Kidney tubule cell (primary cell): ENCODE measurements at places on chromosomes 4 and X.

DNA sequence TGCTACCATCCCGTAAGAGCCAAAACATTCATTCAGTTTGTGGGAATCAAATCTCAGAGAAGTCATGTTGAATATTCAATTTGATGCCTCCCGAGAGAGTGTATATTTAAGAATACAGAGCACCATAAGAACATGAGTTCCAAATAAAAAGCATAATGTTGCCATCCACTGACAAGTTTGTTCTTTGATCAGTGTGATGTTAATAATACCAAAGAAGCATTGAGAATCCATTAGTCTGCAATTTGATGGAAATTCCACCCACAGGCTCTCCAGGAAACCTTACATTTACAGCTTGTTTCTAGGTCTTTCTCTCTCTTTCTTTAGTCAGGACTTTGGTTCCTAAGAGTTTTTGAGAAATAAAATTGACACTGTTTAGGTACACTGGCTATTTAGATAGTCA is 200.6 kb upstream of the SFRP2 start:
- no peak for DNase-seq

GRCh38 chr4:93879919-93880318 is 51.4 kb downstream of the ATOH1 start:
- DNase-seq: no peak

DNA sequence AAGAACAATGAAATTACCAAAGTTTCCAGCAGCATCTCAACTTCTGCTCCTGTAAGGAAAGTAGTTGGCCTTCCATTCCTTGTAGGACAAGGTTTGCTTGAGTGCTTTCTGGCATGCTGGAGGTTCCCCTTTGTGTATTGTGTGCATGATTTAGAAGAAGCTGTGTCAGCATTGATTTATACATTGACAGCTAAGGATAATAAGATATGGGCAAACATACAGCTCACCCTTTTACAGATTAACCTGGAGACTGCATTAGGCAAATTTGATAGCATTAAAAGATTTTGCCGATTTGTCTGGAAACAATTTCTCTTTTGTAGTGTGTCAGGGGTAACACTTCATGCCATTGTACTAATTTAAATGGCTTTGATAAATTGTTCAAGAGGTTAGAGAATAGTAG is 221.8 kb upstream of the PACRGL start:
- DNase-seq: no peak

DNA sequence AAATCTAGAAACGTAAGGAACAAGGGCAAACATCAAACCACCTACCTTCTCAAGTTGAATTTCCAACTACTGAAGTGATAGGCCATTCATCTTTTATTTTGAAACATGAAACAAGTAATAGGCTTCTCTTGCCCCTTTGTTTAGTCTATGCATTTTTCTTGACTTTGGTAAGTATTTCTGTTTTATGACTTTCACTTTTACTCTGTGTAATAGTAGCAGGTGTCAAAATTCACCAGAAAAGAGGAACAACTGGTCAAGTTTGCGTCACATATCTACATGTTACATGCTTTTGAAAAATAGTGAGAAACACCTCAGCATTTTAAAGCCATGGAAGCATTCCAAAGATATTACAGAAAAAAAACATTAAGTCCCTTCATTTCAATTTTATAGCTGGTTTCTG is 157.1 kb upstream of the FTHL17 start:
- DNase-seq: no peak

- no peak for DNase-seq
These were observed at the start of gene IL13RA2 for GRCh38 chrX:115017455-115017854. Gene IL13RA2 (minus strand): TSS chrX:115017616. CDS start chrX:115017269, 347 bp downstream.

DNA sequence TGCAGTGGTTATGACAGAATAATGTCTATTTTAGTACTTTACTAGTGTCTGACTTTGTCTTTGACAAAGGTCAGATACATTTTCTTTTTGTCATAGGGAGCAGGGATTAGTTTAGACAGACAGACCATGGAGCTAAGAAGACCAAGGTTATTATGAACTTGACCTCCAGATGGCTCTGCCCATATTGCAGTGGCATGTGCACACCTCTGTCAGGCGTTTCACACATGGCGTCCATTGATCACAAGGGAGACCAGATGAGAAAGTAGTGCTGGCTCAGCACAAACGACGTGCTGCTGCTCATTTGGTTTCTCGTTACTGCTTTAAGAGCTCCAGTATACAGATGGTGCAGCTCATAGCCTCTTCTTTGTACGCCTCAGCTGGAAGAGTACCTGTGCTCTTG is 56.3 kb upstream of the HPSE start:
- no peak for DNase-seq

DNA sequence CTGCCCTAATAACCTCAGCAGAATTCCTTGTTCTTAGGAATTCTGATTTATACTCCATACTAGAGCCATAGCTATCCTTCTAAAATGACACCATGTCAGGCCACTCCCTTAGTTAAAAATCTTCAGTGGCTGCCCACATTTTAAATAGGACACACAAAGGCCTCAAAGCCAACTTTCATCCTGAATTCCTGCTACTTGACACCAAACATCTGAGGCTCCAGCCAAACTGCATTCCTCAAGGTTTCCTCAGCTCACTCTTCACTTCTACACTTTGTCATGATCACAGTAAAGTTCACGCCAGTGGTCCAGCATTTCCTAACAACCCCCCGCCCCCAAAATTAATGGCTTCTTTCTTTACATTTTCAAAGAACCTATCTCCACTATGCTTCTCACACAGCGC is 124.3 kb downstream of the ADGRA3 start:
- no peak for DNase-seq

- DNase-seq: no peak
These were observed 31.8 kb downstream of the PLAC1 start for GRCh38 chrX:134626434-134626833.

GRCh38 chr4:38957261-38957815 is 74.9 kb downstream of the TMEM156 start:
- no peak for DNase-seq

DNA sequence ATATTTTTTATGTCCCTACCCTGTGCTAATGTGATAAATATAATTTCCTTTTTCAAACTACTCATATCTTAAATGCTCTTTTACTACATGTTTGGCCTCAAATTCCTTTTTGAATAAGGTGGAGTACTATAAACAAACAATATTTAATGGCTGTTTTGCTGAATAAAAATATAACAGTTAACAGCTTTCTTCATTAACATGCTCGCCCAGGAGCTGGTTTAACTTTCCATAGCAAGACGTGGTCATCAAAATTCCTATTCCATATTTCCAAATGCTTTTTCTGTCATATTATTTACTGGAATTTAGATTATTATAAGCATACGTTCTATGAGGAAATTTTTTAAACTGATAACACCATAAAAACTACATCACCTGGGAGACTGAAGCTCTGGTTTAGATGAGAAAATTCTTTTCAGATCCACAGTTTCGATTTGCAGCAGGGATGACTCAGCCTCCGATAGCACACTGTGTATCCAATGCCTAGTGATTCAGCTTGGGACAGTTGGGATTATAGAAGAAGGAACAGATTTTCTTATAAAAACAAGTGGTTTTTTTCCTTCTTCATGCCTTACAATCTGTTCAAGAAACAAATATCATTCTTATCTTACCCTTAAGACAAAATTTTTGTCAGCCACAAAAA is 129.1 kb downstream of the FBXO8 start:
- peak; percentile 35 for DNase-seq

- no peak for DNase-seq
These were observed 78.9 kb upstream of the SLC4A4 start for GRCh38 chr4:71259911-71260331.

GRCh38 chrX:149453906-149454822 is 50.9 kb downstream of the IDS start:
- DNase-seq: no peak

DNA sequence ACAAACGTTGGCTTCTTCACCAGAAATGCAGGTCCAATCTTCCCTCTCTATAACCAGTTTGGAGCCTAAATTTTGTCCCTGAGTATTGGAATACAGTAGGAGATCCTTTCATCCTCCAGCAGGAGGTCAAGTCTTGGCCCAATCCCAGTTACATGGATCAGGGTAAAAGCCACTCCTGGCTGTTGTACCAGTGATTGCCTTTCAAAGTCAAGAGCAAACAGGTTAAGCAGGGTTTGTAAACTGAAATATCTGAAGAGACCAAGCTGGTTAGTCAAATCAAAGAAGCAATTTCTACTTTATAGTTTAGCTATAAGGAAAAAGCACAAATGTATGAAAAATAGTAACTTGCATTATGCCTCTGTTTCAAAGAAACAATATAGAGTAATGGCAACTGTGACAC is 329.4 kb downstream of the NAF1 start:
- DNase-seq: no peak

DNA sequence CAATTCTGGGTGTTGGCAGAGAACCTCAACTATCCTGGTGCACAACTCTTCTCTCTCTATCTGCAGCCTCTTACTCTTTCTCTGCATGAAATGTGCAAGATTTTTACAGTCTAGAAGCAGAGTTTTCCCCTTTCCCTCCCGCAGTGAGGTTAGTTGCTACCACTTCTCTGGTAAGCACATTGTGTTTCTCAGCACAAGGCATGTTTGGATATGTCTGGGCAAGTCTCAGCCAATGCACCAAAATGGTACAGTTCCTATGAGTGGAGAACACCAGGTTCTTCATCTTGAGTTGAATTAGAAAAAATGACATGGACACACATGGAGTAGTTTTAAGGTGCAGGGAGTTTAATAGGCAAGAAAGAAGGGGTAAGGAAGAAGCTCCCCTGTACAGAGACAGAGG is 187.0 kb downstream of the CCNG2 start:
- DNase-seq: no peak

- DNase-seq: no peak
These were observed 29.6 kb upstream of the RPL34 start for GRCh38 chr4:108590776-108591175.

DNA sequence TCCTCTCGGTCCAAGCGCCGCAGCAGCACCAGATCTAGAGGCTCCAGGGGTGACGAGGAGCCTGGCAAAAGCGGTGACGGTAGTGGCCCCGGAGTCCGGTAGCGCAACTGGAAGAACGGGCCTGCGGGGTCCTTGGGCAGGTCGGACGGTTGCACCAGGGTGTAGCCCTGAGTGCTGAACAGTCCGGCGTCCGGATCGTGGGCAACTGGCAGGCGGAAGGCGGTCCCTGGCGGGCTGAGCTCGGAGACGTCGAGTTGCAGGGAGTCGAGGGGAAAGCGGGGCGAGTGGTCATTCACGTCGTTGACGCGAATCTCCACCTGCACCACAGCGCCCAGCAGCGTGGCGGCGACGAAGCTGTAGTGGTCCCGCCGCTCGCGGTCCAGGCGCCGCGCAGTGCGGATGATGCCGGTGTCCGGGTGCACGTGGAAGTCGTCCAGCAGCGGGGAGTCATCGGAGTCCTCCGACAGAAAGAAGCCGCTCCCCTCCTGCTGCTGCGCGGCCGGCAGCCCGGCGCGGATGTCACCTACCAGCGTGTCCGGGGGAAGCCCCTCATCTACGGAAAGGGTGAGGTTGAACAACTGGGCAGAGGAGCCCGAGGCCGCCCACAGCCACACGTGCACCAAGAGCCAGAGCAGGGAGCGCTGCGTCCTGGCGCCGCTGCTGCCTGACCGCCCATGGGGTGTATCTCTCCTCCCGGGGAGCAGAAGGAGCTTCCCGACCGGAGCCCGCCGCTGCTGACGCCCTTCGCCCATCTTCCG is 837 bp downstream of the DCHS2 start:
- DNase-seq: peak; percentile 6

DNA sequence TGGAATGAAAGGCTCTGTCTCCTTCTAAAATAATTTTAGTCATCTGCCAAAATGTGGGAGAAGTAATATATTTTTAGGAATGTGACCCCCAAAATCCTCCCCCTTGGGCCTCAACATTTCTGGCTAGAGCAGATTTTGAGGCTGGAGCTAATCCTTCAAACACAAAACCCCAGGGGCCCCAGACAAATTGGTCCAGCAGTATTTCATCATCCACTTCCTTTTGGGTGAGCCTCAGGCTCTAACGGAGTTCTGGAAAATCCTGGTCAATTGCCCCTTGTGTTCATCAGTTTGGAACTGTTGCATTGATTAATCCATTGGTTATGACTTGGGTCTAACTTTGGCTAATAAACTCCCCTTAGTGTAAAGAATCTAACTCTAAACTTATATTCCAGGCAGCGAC is 67.4 kb upstream of the PCDH19 start:
- DNase-seq: no peak

DNA sequence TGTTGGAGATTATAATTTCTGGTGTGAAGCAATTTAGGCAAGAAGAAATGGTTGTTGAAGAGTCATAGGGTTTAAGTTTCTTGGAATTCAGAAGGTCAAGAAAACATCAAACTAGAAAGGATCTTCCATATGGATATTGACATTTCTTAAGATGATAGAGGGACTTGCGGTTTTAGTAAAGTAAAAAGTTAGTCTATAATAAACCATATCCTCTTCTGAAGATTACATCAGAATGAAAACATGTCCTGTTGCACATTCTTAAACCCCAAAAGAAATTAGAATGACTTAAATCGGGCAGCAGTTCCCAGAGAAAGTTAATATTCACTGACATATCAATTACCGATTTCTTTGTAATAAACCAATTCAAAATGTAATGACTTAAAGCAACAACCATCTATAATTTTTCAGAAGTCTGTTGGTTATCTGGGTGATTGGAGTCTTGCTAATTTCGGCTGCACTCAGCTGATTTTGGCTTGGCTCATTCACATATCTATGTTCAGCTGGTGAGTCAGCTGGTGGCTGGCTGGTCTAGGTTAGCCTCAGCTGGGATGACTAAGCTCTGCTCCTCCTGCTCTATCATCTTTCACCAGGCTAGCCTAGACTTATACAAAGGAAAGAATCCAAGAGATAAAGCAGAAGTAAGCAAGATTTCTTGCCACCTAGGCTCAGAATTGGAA is 24.4 kb upstream of the DYNLT3 start:
- DNase-seq: peak; percentile 81

DNA sequence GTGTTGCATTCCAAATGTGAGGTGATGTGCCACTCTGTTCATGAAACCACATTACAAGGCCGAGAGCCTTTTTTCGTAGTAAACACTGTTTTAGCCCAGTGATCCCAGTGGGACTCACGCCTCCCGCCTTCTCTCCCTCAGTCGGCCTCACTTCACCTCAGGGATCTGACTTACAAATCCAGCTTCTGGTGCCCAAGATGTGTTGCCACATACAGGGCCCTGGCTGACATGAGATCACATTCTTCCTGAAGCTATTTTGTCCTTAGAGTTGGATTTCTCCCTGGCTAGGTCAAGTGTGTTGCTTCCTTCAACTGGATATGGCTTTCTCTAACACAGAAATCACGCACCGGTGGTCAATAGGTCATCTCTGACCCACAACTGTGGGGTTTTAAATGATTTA is 354.7 kb downstream of the FBXW7 start:
- DNase-seq: no peak

DNA sequence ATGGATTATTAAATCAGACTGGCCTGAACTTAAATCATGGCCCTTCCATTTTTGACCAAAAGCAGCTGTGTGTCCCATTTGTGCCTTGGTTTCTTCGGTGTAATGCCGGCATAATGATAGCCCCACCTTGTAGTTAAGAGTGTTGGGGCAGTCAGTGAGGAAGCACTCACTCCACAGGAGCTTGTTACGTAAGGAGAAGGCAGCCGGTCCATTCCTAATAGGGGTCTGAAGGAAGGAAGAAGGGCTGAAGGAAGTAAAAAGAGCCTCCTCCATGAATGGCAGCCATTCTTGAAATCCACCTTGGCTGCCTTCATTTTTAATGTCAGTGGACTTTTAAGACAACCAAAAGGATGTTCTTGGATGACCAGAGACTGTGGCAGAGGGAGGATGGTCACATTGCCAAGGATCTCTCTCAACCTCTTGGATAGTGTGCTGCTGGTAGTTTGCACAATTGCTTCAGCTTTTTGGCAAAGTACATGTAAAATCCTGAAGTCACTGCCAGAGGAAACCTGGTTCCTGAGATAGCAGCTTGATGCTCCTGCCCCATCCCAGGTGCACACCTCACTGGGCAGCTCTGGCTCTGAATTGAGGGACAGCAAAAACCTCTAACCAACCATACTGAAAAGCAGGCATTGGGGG is 113.5 kb downstream of the PTTG2 start:
- no peak for DNase-seq
